ENCODE measurements at places on chromosomes 12 and 14.

- DNase-seq = no peak
These were observed 1193.7 kb downstream of the GALC start for GRCh38 chr14:86799244-86799647.

GRCh38 chr14:39038542-39038941 lies 64.5 kb downstream of the SEC23A start:
- DNase-seq = no peak

DNA sequence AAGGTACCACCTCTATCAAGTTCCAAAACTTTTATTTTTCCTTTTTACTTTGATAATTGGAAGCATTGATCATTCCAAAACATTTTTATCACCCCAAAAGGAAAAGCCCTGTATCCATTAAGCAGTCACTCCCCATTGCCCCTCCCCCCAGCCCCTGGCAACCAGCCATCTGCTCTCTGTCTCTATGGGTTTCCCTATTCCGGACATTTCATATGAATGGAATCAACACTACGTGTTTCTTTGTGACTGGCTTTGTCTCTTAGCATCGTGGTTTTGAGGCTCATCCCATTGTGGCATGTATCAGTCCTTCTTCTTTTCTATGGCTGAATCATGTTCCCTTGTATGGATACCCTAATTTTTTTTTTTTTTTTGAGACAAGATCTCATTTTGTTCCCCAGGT lies 18.0 kb upstream of the PHETA1 start:
- DNase-seq = no peak

- DNase-seq = no peak
These were observed 184.9 kb upstream of the SFSWAP start for GRCh38 chr12:131525795-131526508.

DNA sequence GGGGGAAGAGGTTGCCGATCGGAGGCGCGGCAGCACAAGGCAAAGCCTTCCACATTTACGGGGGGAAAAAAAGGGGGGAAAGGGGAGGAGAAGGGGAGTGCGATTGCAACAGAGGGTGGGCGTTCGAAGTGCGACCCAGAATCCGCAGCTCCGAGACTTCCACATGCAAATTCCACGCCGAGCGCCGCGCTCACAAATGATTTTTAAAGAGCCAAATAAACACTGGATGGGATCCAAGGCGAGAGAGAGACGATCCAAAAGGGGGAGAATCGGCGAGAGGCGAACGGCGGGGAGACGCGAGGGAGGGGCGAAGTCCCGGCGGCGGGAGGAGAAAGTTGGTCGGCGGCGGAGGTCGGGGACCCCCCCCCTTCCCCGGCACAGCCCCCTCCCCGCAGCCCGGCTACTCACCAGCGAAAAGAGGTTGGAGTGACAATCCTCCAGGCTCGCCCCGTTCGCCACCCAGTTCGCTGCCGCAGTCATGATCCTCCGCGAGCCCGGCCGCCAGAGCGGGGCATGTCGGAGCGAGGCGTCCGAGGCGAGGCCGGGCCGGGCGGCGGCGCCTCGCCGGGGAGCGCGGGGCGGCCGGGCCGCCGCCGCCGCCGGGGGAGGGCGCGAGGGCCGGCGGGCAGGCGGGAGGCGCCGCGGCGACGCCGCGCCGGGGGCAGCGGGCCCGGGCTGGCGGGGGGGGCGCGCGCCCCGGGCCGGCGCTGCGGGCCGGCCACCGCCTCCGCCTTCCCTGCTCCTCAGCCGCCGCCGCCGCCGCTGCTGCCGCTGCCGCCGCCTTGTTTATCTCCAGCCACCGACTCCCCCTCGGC lies 634 bp downstream of the MED13L start:
- no peak for DNase-seq

DNA sequence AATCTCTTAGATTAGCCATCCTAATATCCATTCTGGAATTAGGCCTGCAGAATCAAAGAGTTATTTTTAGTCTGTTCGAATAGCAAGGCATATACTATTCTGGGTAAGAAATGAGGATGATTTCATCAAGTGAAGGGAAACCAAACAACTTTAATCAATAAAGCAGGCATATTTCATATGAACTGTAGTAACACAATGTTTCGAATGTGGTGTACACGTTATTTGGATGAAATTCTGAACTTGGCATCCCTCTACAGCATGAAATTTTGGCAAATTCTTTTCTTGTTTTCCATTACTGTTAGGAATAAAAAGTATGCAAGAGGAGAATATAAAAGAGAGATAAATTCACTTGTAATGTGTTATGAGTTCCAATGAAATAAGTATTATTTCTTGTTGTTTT lies 1233.3 kb upstream of the SEL1L start:
- DNase-seq = no peak

GRCh38 chr12:56256326-56256960 lies 1.7 kb downstream of the ANKRD52 start:
- DNase-seq = no peak

All from GM12864 (cell line).